ENCODE measurements at places on chromosomes 11 and 22. TPM values are rescaled to one million over a fixed set of nuclear protein-coding genes. Genes with fewer than 3 reads are reported as not detected.

- DNase-seq, result peak; percentile 31
- peak overlapping the region; percentile 95 for H3K27ac ChIP-seq
- no peak overlapping the region for H3K4me3 ChIP-seq
- H3K4me1 ChIP-seq, result peaks cover 73% of the 10 kb centered on the region
- H3K36me3 ChIP-seq, result no peaks in the 10 kb centered on the region
- no peaks in the 10 kb centered on the region for H3K27me3 ChIP-seq
Observed at GRCh38 chr11:62044639-62045121, 77.2 kb upstream of the FTH1 start.

GRCh38 chr11:131924001-131924400 lies 553.6 kb downstream of the NTM start:
- no peak for DNase-seq
- peaks cover 6% of the 10 kb centered on the region for H3K4me1 ChIP-seq

DNA sequence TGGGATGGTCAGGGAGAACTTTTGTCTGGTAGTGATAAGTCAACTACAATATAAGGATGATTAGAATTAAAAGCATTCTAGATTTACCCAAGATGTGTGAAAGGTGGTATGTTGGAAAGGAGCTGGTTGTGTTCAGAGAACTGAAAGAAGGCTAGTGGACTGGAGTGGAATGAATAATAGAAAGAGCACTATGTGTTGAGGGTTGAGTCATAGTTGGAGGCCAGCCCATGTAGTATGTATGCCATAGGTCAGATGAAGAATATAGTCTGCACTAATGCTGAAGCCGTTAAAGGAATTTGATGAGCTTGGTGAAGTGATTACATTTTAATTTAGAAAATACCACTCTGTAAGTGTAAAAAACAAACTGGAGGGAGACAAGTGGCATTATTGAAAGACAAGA lies 514.1 kb downstream of the CNTN5 start:
- H3K36me3 ChIP-seq, result no peaks in the 10 kb centered on the region
- no peak overlapping the region for H3K27ac ChIP-seq
- H3K27me3 ChIP-seq, result no peaks in the 10 kb centered on the region
- no peaks in the 10 kb centered on the region for H3K4me1 ChIP-seq
- H3K4me3 ChIP-seq, result no peak overlapping the region

GRCh38 chr11:82871646-82872045 lies 28.6 kb downstream of the PRCP start:
- DNase-seq, result no peak
- H3K27me3 ChIP-seq, result no peaks in the 10 kb centered on the region
- H3K4me3 ChIP-seq, result no peak overlapping the region
- peaks cover 4% of the 10 kb centered on the region for H3K4me1 ChIP-seq
- no peaks in the 10 kb centered on the region for H3K36me3 ChIP-seq
- H3K27ac ChIP-seq, result no peak overlapping the region

DNA sequence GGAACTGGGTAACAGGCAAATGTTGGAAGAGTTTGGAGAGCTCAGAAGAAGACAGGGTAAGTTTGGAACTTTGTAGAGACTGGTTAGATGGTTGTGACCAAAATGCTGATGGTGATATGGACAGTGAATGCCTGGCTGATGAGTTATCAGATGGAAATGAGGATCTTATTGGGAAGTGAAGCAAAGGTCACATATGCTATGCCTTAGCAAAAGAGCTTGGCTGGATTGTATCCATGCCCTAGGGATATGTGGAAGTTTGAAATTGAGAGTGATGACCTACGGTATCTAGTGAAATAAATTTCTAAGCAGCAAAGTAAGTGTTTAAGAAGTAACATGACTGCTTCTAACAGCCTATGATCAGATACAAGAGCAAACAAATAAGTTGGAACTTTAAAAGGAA lies 17.8 kb downstream of the BBOX1 start:
- H3K36me3 ChIP-seq, result no peaks in the 10 kb centered on the region
- no peaks in the 10 kb centered on the region for H3K27me3 ChIP-seq
- DNase-seq, result no peak
- H3K4me3 ChIP-seq, result no peak overlapping the region
- H3K27ac ChIP-seq, result no peak overlapping the region

- peaks cover 12% of the 10 kb centered on the region for H3K36me3 ChIP-seq
- H3K4me3 ChIP-seq, result no peak overlapping the region
- peak overlapping the region; percentile 25 for H3K27ac ChIP-seq
- H3K4me1 ChIP-seq, result peaks cover 19% of the 10 kb centered on the region
- no peaks in the 10 kb centered on the region for H3K27me3 ChIP-seq
- DNase-seq, result no peak
Observed at GRCh38 chr11:64987998-64988854, 8.5 kb downstream of the BATF2 start.

- H3K27me3 ChIP-seq, result no peaks in the 10 kb centered on the region
- no peak overlapping the region for H3K4me3 ChIP-seq
- H3K36me3 ChIP-seq, result peaks cover 43% of the 10 kb centered on the region
- no peaks in the 10 kb centered on the region for H3K4me1 ChIP-seq
Observed at GRCh38 chr11:3091846-3092602, 34.8 kb upstream of the CARS1 start.

DNA sequence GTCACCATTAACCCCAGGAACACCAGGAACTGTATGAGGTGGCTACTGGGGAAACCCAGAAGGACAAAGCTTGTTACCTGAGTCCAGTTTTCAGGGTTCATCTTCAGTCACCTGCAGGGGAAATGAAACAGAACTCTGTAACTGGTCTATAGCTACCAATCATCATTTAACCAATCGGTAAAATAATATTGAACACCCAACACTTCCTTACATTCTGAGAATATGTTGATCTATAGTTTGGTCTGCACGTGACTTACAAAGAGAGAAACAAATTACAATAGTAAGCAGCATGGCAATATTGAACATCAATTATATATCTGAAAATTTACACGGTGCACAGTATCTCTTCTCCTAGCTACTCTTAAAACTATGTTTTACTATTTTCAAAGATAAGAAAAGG lies at the start of gene OR6T1:
Gene OR6T1, minus strand, starts transcription at position 101 of the 400 bp plus-strand sequence. Its CDS starts 0 bp downstream, at position 101.
- no peak within 1 kb of the TSS for H3K27ac ChIP-seq
- DNase-seq, result no peak
- H3K27me3 ChIP-seq, result peaks cover 2% of the 10 kb centered on the region
- H3K4me3 ChIP-seq, result no peak within 1 kb of the TSS
- H3K36me3 ChIP-seq, result no peaks in the 10 kb centered on the region

- no peak for DNase-seq
- H3K36me3 ChIP-seq, result no peaks in the 10 kb centered on the region
- H3K27me3 ChIP-seq, result peaks cover 56% of the 10 kb centered on the region
- H3K4me3 ChIP-seq, result no peak overlapping the region
Observed at GRCh38 chr11:126992065-126992803, 8.3 kb downstream of the KIRREL3 start.

GRCh38 chr11:44753961-44754645 lies 27.3 kb downstream of the TSPAN18 start:
- DNase-seq, result no peak
- no peaks in the 10 kb centered on the region for H3K27me3 ChIP-seq
- H3K27ac ChIP-seq, result no peak overlapping the region
- no peaks in the 10 kb centered on the region for H3K36me3 ChIP-seq
- peaks cover 14% of the 10 kb centered on the region for H3K4me1 ChIP-seq
- H3K4me3 ChIP-seq, result no peak overlapping the region

DNA sequence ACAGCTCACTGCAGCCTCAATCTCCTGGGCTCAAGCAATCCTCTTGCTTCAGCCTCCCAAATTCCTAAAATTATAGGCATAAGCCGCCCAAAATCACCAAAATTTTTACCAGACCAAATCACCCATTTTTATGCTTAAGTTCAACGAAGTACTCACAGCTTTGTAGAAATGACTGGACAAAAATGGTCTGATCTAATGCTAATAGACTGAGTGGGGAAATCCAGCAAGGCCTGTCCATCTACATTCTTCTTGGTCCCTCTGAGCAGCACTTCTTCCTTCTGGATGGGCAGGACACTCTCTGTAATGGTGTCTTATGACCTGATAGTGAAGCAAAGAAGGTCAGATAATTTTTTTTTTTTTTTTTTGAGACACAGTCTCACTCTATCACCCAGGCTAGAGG lies 18.7 kb upstream of the OR6X1 start:
- no peak overlapping the region for H3K4me3 ChIP-seq
- no peaks in the 10 kb centered on the region for H3K36me3 ChIP-seq
- no peaks in the 10 kb centered on the region for H3K4me1 ChIP-seq
- H3K27me3 ChIP-seq, result no peaks in the 10 kb centered on the region
- no peak overlapping the region for H3K27ac ChIP-seq

DNA sequence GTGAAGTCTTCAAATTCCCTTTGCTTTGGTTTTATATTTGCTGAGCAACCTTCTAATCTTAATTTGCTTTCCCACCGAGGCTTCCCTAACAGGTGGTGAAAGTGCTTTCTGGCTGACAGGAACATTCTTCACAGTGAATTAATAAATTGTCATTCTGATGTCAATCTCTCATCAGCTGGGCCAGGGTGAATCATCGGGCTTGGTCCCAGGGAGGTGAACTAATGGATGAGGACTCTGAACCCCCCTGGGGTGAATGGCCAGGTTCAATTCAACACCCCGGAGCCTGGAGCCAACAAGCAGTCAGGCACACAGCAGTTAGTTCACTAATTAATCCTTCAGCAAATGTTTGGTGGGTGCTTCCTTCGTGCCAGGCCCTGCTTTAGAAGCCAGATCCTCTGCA lies 155.4 kb upstream of the PDGFD start:
- no peak overlapping the region for H3K27ac ChIP-seq
- no peaks in the 10 kb centered on the region for H3K4me1 ChIP-seq
- DNase-seq, result no peak
- H3K4me3 ChIP-seq, result no peak overlapping the region
- no peaks in the 10 kb centered on the region for H3K27me3 ChIP-seq

- peaks cover 26% of the 10 kb centered on the region for H3K36me3 ChIP-seq
- no peak for DNase-seq
- H3K4me1 ChIP-seq, result peaks cover 31% of the 10 kb centered on the region
Observed at GRCh38 chr22:38315823-38316363, 1.3 kb downstream of the CSNK1E start.

- no peaks in the 10 kb centered on the region for H3K36me3 ChIP-seq
- no peaks in the 10 kb centered on the region for H3K27me3 ChIP-seq
- H3K4me1 ChIP-seq, result no peaks in the 10 kb centered on the region
- no peak overlapping the region for H3K27ac ChIP-seq
- no peak overlapping the region for H3K4me3 ChIP-seq
Observed at GRCh38 chr22:47205081-47205491, 442.6 kb downstream of the TBC1D22A start.

GRCh38 chr11:78230161-78230877 lies 41.6 kb downstream of the USP35 start:
- H3K27ac ChIP-seq, result no peak overlapping the region
- H3K27me3 ChIP-seq, result no peaks in the 10 kb centered on the region
- no peak overlapping the region for H3K4me3 ChIP-seq
- H3K36me3 ChIP-seq, result peaks cover 7% of the 10 kb centered on the region
- peak; percentile 51 for DNase-seq

- no peaks in the 10 kb centered on the region for H3K4me1 ChIP-seq
- no peaks in the 10 kb centered on the region for H3K27me3 ChIP-seq
- no peak overlapping the region for H3K27ac ChIP-seq
- H3K4me3 ChIP-seq, result no peak overlapping the region
- H3K36me3 ChIP-seq, result no peaks in the 10 kb centered on the region
Observed at GRCh38 chr22:36085476-36086169, 57.0 kb upstream of the RBFOX2 start.

GRCh38 chr11:35962369-35963138 lies 18.7 kb downstream of the LDLRAD3 start:
- DNase-seq, result no peak
- no peak overlapping the region for H3K4me3 ChIP-seq
- H3K4me1 ChIP-seq, result no peaks in the 10 kb centered on the region
- no peaks in the 10 kb centered on the region for H3K36me3 ChIP-seq

DNA sequence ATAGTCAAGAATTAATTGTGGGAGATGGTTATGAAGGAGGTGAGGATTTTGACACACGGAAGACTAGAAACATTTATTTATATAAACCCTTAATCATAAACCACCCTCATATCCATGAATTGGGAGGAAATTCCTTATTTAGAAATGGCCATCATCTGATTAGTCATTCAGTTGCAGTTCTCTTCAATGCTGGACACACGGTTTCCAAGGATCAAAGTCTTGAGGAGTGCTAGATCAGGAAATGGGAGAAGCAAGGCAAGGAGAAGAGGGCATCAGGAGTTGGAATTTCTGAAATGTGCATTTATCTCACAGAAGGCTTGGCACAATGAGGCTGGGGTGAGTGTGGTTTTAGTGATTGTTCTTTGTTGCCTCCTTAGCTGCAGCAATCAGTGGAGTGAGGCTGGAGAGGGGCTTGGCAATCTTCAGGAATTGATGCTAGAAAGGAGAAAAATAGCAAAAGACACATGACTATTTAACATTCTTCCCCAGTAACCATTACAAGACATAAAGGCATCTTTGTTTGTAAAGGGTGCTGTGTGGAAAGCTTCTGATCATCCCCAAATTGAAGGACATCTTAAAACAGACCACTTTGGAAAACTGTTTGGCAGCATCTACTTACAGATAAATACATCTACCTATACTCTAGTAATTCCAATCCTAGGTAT lies 21.6 kb upstream of the GDPD4 start:
- no peak overlapping the region for H3K27ac ChIP-seq
- no peaks in the 10 kb centered on the region for H3K4me1 ChIP-seq
- no peak for DNase-seq
- H3K4me3 ChIP-seq, result no peak overlapping the region
- H3K36me3 ChIP-seq, result peaks cover 30% of the 10 kb centered on the region
- no peaks in the 10 kb centered on the region for H3K27me3 ChIP-seq

DNA sequence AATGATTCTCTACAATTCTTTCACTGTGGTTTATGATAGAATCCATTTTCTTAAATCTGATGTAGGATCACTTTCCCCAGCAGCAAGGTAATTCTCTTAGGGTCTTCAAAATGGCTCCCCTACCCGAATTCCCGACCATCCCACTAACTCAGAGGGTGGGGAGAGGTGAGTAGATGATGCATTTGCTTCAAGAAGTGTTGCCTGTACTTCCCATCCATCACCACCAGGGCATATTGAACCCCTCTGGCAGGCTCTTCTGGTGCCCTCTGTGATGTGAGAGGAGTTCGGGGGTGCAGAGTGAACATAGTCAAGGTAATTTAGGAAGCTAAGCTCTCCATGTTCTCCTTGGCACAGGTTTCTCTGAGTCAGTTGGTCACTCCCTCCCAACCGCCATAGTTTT lies 52.3 kb downstream of the ZNRF3 start:
- H3K4me3 ChIP-seq, result no peak overlapping the region
- H3K27me3 ChIP-seq, result no peaks in the 10 kb centered on the region
- no peaks in the 10 kb centered on the region for H3K36me3 ChIP-seq

- no peak overlapping the region for H3K4me3 ChIP-seq
- peak; percentile 72 for DNase-seq
- H3K27me3 ChIP-seq, result no peaks in the 10 kb centered on the region
- H3K4me1 ChIP-seq, result peaks cover 22% of the 10 kb centered on the region
- peak overlapping the region; percentile 22 for H3K27ac ChIP-seq
Observed at GRCh38 chr11:20031155-20032001, 128.9 kb downstream of the DBX1 start.

CRYBB1 gene
- polyA plus RNA-seq, result 0.73 TPM

OR5J2 gene
- polyA plus RNA-seq, result not detected

ANO1 gene
- polyA plus RNA-seq, result 12.3 TPM

EED gene
- 28.0 TPM for polyA plus RNA-seq

CASP4 gene
- 89.7 TPM for polyA plus RNA-seq

DRICH1 gene
- polyA plus RNA-seq, result 1.3 TPM

YPEL1 gene
- 4.1 TPM for polyA plus RNA-seq

RAG2 gene
- 0.19 TPM for polyA plus RNA-seq

SLC25A1 gene
- 164 TPM for polyA plus RNA-seq

MUC2 gene
- polyA plus RNA-seq, result 94.8 TPM

DRD2 gene
- polyA plus RNA-seq, result 0.66 TPM

DAGLA gene
- polyA plus RNA-seq, result 12.0 TPM

BATF2 gene
- 15.7 TPM for polyA plus RNA-seq

Measured in large intestine (tissue), 12 donors.